ENCODE measurements at places on chromosomes 13 and 19.
A peak's percentile ranks its signal among the peaks of the same experiment; 100 is the strongest.

DNA sequence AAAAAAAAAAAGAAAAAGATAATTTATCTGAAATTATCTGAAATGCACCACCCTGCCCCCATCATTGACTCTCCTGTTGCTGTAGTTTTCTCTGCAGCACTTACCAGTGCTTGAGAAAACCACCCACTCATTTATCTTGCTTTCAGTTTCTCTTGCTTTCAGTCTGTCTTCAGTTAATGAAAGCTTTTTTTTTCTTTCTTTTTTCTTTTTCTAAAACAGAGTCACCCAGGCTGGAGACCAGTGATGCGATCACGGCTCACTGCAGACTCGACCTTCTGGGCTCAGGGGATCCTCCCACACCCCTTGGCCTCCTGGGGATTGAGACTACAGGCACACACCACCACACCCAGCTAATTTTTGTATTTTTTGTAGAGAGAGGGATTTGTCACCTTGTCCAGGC lies 4.3 kb upstream of the ACP5 start:
- DNase-seq = peak; percentile 48

- no peak for DNase-seq
These were observed 859.3 kb upstream of the KLHL1 start for GRCh38 chr13:70967564-70967963.

DNA sequence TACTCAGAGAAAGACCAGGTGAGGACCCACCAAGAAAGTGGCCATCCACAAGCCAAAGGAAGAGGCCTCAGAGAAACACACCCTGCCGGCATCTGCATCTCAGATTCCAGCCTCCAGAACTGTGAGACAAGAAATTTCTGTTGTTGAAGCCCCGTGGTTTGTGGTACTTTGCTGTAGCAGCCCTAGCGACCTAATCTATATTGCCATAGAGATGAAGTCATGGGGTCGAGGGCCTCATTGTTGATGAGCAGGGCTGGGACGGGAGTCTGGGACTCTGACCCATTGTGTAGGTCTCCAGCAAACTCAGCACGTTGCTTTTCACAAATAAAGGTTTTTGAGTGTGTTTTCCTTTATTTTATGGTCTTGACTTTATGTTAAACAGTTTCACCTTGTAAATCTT lies 174.9 kb downstream of the TNFSF13B start:
- no peak for DNase-seq

- DNase-seq = no peak
These were observed 108.6 kb downstream of the LACC1 start for GRCh38 chr13:43988302-43988701.

DNA sequence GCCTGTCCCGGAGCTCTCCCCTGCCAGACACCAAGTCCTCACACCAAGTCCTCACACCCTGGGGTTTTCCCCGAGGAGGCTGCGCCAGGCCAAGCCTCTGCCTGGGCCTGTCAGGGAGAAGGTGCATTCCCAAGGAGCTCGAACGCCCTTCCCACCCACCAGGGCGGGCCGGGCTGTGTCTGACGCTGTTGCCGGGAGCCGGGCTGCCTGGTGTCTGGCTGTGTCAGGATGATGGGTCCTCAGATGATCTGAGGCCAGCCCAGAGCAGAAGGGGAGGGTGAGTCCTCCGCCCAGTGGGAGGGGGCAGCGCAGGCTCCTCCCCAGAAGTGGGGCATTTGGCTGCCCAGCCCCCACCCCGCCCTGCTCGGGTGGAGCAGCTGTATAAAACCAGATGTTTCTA lies 2.3 kb upstream of the HAS1 start:
- DNase-seq = no peak

DNA sequence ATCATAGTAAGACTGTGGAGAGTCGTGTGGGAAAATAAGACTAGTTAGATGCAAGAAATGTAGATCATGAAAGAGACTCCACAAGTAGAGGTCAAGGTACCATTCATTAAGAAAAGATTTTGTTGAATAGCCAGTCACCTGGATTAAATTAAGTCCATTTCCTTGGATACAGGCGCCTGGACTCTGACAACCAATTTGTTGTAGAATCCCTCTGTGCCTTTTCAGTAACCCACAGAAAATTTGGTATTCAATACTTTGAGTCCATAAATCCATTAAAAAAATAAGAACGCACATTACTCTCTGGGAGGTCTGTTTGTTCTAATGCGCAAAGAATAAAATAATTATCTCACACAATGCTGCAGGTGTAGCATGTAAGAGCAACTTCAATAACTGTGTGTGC lies 469.4 kb downstream of the KLF12 start:
- no peak for DNase-seq

DNA sequence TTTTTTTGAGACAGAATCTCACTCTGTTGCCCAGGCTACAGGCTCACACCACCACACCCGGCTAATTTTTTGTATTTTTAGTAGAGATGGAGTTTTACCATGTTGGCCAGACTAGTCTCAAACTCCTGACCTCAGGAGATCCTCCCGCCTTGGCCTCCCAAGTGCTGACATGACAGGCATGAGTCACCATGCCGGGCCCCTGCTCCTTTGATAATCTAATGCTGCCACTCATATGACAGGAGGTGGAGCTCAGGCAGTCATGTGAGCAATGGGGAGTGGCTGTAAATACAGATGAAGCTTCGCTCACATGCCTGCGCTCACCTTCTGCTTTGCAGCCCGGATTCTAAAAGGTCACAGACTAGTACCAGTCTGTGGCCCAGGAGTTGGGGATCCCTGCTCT lies 25.1 kb downstream of the ARHGEF18 start:
- DNase-seq = no peak

DNA sequence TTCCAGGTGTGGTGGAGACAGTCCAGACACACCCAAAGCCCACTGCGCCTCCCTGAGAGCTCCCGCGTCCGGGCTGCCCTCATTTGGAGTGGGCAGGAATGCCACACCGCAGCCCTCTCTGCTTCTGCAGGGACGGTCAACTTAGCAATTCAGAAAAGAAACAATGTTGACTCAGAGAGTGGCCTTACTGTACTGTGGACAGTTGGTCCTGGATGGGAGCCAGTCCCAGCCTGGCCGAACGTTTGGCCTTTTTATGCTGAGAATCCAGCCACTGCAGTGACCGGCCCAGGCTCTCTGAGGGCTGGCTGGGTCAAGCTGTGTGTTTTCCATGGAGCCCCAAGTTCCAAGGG lies 7.2 kb downstream of the GAS6 start:
- DNase-seq = no peak

- DNase-seq = no peak
These were observed 1.8 kb downstream of the RPS19 start for GRCh38 chr19:41861846-41862245.

GRCh38 chr13:25778365-25778764 lies 273.5 kb downstream of the SHISA2 start:
- no peak for DNase-seq

GRCh38 chr13:112161521-112162301 lies 94.8 kb downstream of the SOX1 start:
- no peak for DNase-seq

All from CD4-positive, alpha-beta T cell treated with Interleukin-1 beta for 1 hour (primary cell).